ENCODE measurements at places on chromosomes 12 and 14.

GRCh38 chr12:21527451-21528180 is 1.5 kb downstream of the SPX start:
- no peak for DNase-seq

DNA sequence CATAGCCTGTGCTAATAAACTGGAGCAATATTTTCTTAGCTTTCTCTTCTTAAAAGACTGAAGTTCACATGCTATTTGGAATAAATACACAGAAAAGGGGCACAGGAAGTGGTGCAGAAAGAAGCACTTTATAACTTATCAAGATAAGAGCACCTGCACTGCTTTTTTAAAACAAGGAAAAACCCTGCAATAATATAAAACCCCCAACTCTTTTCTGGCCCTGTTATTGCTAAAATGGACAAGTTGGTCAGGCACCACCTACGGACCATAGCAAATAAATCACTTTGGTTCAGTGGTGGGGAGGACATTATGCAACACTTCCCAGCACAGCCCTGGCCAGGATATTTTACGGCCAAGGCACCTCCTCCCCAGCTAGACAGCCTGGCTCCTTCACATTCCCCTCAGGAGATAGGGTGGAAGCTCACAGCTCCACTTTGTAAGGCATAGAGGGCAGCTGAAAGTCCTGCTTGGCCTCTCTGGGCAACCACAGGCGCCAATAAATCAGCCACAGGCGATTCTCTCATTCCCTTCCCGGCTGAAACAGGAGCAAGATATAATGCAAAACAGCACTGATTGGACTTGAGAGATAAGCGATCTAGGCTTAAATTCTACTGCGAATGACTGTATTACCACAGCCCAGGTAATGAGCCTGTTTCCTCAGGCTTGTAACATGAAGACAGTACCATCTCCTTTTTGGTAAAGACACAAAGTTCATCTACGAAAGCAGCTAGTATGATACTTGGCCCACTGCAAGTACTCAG is 2.0 kb downstream of the ZBTB25 start:
- DNase-seq = no peak

- DNase-seq = no peak
Observed at GRCh38 chr12:28278960-28279359, 88.7 kb downstream of the CCDC91 start.

DNA sequence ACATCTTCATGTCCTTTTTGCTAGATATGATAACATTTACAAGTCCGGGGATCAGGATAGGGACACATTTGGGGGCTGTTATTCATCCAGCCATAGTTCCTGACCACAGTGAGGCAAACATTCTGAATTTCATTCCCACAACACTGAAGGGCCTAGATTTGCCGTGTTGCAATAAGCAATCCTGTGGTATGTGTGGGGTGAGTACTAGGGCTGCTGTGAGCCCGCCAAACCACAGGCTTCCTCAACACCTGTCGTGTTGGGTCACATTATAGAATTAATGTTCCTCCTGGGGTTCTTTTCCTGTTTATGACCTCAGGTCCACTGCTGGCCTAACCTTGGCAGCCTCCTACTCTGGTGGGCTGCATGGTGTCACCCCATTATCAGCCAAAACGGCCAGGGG is 119.2 kb downstream of the TBC1D30 start:
- no peak for DNase-seq

- no peak for DNase-seq
Observed at GRCh38 chr14:53963320-53964227, 6.9 kb upstream of the BMP4 start.

- DNase-seq = no peak
Observed at GRCh38 chr14:68127166-68127565, 307.6 kb downstream of the RAD51B start.

DNA sequence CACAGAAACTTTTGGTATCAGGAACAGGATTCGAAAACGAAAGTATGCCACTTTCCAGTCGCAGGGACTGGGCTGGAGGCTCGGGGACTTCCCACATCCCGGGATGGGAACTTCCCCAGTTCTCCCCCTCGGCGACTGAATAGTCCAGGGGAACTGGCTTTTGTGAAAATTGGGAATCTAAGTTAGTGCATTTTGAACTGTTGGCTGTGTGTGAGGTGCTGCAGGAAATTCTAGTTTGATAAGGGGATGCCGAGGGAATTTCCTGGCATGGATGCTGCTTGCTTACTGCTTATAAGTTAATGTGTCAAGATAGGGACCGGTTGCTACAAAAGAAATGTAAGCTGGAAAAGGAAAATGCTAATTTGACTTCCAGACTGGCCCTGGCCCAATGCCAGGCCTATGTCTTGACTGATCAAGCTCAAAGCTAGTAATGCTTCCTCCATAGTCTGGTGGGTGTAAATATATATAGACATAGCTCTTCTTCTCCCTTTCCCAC is 73.4 kb upstream of the EIF5 start:
- no peak for DNase-seq

- DNase-seq = no peak
Observed at GRCh38 chr14:100332797-100333196, 9.7 kb downstream of the SLC25A47 start.

- DNase-seq = no peak
Observed at GRCh38 chr12:70031046-70031445, 206.0 kb downstream of the MYRFL start.

DNA sequence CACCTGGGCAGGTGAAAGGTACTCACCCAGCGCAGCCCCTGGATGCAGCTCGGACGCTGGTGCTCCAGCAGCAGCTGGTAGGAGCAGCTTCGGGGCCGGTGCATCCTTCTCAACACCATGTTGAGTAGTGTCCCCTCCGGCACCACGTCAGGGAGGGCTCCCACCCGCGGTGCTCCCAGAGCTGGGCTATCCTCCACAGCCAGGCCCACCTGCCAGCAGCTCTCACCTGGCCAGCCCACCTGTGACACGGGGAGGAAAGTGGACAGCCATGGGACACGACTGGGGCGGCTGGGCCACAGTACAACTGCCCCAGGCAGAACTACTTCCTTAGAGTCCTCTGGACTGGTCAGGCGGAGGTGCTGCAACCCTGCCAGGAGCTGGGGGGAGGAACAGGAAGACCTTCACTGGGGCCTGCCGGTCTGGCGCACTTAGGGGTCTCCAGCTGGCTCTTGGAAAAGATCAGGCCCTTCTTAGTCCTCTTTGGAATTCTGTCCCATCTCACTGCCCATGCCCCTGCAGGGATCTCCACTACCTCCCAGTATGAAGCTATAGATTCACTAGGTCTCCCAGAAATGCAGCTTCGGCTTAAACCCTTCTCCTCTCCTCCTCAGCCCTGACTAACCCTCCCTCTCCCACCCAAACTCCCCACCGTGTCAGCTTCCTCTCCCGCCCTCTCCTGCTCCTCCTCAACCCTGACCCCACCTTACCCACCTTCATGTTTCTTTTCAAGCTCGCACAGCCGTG is 668 bp downstream of the RAPGEF3 start:
- DNase-seq = no peak

GRCh38 chr14:34212172-34212929 is 249.7 kb downstream of the SPTSSA start:
- no peak for DNase-seq

GRCh38 chr12:28998662-28999120 is 150.4 kb upstream of the FAR2 start:
- DNase-seq = no peak

DNA sequence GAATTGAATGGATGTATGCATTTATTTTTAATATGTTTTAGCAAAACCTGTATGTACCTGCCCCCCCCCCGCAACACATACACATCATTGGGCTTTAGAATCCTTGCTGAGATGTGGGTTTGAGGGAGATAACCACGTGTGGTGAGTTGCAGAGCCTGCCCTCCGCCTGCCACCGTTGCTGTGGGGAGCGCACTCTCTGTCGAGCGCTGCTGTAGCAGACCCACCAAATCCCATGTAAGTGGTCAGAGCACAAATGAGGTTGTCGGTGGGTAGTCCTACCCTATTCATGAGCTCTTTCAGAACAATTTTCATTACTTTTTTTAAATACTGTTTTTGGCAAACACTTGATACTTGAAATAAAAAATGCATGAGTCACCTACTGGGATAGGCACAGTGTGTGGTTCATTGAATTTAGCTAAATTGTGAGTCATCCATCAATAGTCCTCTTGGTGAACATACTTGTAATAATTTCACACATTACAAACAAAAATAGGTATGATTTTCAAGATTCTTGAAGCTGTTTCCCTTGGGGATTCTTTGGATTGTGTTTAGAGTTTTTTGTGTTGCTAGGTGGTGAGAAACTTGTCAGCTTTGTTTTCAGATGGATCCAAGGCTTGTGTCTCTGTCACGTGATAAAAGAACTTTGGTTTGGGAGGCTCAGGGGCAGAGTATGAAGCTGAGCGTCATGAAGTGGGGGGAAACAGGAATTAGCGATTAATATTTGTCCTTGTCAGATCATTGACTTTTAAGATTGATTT is 107.6 kb downstream of the PTCSC3 start:
- DNase-seq = no peak
